ENCODE measurements at places on chromosomes 2 and 18. TPM values are rescaled to one million over a fixed set of nuclear protein-coding genes. Genes with fewer than 3 reads are reported as not detected.

DNA sequence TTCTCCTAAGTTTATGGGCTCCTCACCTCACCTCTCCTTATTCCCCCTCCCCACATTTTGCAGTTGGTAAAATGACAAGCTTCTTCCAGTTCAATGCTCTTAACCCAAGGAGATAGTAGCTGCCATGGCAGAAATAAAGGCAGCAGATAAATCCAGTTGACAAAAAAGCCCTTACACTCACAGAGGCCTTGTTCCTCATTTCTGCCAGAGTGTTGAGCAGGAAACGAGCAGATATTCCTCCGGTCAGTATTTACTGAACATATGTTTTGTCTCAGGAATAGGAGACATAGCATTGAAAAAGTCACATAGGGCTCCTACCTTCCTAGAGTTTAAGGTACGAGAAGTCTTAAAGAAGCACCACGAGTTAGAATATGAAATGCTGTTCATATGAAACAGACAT, 493.7 kb upstream of the TNP1 start:
- no peak for DNase-seq

DNA sequence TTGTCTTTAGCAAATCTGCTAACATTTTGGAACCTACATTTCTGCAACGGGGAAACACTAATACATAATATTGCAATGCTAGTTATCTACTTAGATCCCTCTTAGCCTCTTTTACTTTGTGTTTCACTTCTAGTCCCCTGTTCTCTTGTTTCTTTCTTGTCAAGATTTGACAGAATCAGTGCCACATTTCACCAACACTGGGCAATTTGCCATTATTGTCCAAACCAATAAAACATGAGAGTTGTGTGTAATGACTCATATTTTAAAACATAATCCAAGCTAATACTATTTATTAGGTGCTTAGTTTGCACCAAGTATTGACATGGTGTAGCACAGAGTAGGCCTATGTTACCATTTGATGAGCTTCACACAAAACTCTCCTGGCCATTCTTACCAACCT, 33.7 kb upstream of the ACVR1C start:
- DNase-seq, result no peak

DNA sequence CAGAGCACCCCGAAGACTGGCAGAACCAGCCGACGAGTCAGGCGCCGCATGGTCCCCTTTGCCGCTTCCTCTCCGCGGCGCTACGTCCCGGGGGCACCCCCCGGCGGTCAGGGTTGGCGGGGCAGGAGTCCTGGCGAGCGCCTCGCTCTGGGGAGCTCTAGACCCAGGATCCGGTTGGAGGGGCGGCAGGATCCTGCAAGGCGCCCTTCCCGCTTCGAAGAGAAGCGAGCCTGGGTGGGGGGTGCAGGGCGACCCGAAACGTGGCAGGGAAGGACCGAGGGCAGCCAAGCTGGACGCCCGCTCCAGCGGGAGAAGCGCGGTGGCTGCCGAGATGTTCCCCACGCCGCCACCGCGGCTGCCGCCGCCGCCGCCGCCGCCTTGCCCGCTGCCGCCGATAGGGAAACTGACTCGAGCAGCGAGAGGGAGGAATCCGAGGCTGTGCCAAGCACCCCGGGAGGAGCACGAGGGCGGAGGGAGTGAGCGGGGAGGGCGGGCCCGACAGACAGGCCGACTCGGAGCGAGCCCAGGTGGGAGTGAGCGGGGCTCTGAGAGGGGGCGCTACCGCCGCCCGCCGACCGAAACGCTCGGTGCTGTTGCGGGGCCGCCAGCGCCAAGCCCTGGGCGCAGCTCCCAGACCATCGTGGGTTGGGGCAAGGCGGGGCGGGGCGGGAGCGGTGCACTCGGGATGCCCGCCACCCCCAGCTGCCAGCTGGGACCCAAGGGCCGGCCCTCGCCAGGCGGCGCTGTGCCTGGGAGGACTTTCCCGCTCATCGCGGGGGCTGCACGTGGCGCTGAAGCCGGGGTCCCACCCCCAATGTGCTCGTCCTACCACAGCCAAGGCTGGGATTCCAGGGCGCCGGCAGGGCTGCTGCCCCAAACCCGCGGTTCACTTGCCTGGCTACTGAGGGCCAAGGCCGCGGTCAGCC, at the start of gene GALNT14:
GALNT14 (minus strand) TSS at position 404 of the 926 bp plus-strand sequence; CDS start at position 50, 354 bp downstream.
- no peak for DNase-seq

GRCh38 chr2:182915369-182916326, 49.2 kb upstream of the FRZB start:
- no peak for DNase-seq

- no peak for DNase-seq
Measured at GRCh38 chr2:106664669-106665068, 177.5 kb downstream of the CD8B2 start.

DNA sequence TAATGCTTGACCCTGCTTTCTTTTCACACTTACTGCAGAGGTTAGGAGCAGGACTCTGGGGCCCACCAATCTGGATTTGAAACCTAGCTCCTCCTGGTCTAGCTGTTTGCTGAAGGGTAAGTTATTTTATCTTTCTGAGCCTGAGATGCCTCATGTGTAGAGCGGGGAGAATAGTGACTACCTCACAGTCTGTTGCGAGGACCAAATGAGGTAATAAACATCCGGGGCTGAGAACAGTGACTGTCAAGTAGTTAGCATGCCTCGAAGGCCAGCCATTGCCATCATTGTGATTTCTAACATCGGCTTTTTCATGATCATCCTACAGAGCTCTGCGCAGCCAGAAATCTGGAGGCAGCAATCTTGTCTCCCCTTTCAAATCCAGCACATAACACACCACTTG, 32.9 kb downstream of the PTPRM start:
- no peak for DNase-seq

GRCh38 chr18:61643884-61644647, 248.7 kb downstream of the RNF152 start:
- no peak for DNase-seq

- DNase-seq, result no peak
Measured at GRCh38 chr2:218391202-218391601, 8.5 kb upstream of the CTDSP1 start.

- no peak for DNase-seq
Measured at GRCh38 chr2:3108710-3109702, 268.6 kb downstream of the EIPR1 start.

- DNase-seq, result no peak
Measured at GRCh38 chr2:152336119-152336853, 1.3 kb downstream of the FMNL2 start.

- no peak for DNase-seq
Measured at GRCh38 chr2:113361051-113361450, 76.4 kb upstream of the ZNG1B start.

The BABAM2 gene
- total RNA-seq, result 46.2 TPM

The VSNL1 gene
- 2.6 TPM for total RNA-seq

The CD302 gene
- 141 TPM for total RNA-seq

The IL36RN gene
- not detected for total RNA-seq

The PTPRM gene
- total RNA-seq, result 140 TPM

Data from breast epithelium (tissue), 4 donors.